Nephron progenitor cell (in vitro differentiated cells): ENCODE measurements at places on chromosomes 7 and 10.

- DNase-seq: no peak
These were observed 3.5 kb downstream of the RASSF4 start for GRCh38 chr10:44962870-44963738.

DNA sequence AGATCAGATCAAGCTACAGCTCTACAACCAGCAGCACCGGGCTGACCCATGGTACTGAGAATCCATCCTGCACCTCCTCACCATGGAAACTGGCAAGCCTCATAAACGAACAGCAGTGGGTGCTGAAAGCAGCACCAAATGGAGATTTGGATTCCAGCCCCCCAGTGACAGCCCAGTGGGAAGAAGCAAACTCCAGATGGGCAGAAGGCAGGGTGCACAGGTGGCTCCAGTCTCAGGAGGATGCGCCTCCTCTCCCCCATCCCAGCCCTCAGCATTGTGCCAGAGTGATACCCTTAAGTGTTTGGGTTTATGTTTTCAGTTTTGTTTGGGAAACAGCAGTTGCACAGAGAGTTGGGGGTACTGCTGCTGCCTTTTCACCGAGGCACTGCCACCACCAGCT is 20.6 kb upstream of the SMO start:
- no peak for DNase-seq

DNA sequence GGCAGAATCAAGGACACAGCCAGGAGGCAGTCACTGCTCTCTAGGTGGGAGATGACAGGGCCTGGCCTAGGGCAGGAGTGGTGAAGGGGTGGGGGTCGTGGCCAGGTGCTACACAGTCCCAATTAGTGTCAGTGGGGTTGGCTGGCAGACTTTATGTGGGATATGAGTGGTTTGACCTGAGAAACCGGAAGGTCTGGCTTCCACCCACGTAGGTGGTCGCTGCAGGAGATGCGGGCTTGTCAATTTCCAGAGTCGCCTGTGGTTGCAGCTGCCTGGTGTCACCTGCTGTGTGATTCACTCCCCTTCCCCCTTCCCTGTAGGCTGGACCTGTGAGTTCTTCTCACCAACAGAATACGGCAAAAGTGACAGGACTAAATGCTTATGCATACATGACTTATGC is 124.3 kb downstream of the KLF6 start:
- DNase-seq: no peak

GRCh38 chr10:110344622-110345021 is 39.9 kb upstream of the SMNDC1 start:
- DNase-seq: no peak

GRCh38 chr7:40403703-40404476 is 269.1 kb downstream of the SUGCT start:
- DNase-seq: no peak

GRCh38 chr7:129184981-129185670 is 3.3 kb upstream of the SMO start:
- no peak for DNase-seq

DNA sequence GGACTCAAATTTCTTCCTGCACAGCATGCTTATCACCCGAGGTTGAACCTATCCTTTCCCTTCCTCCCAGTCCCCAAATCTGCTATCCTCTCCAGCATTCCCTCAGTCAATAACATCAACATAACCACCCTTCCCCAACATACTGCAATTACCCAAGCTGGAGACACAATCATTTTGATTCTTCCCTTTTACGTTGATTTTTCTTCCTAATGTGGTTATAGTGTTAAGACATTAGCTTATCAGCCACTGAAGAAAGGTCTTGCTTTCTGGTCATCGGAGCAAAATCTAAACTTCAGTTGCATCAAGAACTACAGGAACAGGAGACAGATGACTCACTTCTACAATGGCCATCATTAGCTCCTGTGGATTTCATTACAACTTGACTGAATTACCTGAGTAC is 3.5 kb upstream of the HBP1 start:
- no peak for DNase-seq

DNA sequence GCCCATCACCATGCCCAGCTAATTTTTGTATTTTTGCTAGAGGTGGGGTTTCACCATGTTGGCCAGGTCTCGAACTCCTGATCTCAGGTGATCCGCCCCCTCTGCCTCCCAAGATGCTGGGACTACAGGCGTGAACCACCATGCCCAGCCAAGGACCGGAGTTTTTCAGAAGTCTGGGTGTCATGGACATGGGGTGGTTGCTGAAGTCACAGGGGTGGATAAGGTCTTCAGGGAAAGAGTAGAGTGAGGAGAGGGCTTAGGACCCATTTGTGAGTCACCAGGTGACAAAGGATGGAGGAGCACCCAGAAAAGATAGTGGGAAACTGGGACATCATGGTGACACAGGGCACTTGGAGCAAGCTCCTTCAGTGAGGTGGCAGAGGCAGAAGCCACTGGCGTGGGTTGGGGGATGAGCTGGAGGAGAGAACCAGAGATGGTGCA is 2.8 kb upstream of the GPRIN2 start:
- no peak for DNase-seq

GRCh38 chr7:14054125-14054524 is 64.7 kb upstream of the ETV1 start:
- no peak for DNase-seq

- DNase-seq: peak; percentile 20
These were observed 239.7 kb upstream of the INHBA start for GRCh38 chr7:41942468-41943093.

GRCh38 chr7:102814025-102814471 is 65.2 kb downstream of the FAM185A start:
- DNase-seq: no peak

GRCh38 chr10:18713077-18713476 is 53.8 kb downstream of the ARL5B start:
- no peak for DNase-seq

- DNase-seq: no peak
These were observed 143.9 kb upstream of the LSM8 start for GRCh38 chr7:118039963-118040489.

- no peak for DNase-seq
These were observed 41.7 kb upstream of the OPALIN start for GRCh38 chr10:96400465-96400864.

- no peak for DNase-seq
These were observed 23.1 kb upstream of the DRGX start for GRCh38 chr10:49419005-49419404.
